Stimulated activated CD8-positive, alpha-beta memory T cell treated with anti-CD3 and anti-CD28 coated beads, Interleukin-15, amount 100 ng/mL, for 24 hours (primary cell): ENCODE measurements at places on chromosomes 12 and 14.

- DNase-seq, result no peak
These were observed 161.6 kb upstream of the HIF1A start for GRCh38 chr14:61533513-61534255.

- DNase-seq, result no peak
These were observed 267.1 kb upstream of the RGS6 start for GRCh38 chr14:71665157-71665556.

DNA sequence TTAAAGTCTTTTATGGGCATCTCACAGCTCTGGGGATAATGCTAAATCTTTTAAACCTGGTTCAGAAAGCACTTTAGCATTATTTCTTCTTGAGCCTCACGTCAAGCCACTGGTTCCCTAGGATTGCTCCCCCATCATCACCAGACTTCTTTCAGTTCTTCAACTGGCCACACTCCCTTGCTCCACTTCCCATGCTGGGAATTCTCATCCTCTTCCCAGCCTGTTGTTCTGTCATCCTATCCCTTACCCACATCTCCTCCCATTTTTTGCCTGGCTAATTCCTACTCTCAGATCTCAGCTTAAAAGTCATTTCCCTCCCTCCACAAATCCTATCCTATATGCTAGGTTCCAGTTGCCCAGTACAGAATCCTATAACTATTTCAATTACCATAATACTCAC lies 14.4 kb downstream of the FERMT2 start:
- DNase-seq, result no peak

- no peak for DNase-seq
These were observed 225.1 kb upstream of the DIO3 start for GRCh38 chr14:101336183-101336582.

- no peak for DNase-seq
These were observed 54.0 kb downstream of the MVK start for GRCh38 chr12:109627633-109628032.

- no peak for DNase-seq
These were observed at the start of gene IFNG for GRCh38 chr12:68159681-68160304. Gene IFNG, minus strand, starts transcription at chr12:68159740. Its CDS starts 125 bp downstream, at chr12:68159615.

- DNase-seq, result no peak
These were observed 55.6 kb downstream of the NIN start for GRCh38 chr14:50775357-50775756.

GRCh38 chr12:93914281-93914680 lies 234.1 kb upstream of the PLXNC1 start:
- no peak for DNase-seq

GRCh38 chr12:2756756-2757155 lies 38.0 kb upstream of the FKBP4 start:
- DNase-seq, result no peak

GRCh38 chr12:89709995-89710872 lies 1.6 kb upstream of the ATP2B1 start:
- DNase-seq, result peak; percentile 20

- DNase-seq, result no peak
These were observed 35.5 kb downstream of the CPSF6 start for GRCh38 chr12:69274861-69275260.

GRCh38 chr14:71452539-71452938 lies 479.7 kb upstream of the RGS6 start:
- no peak for DNase-seq

- no peak for DNase-seq
These were observed 113.2 kb upstream of the MED13L start for GRCh38 chr12:116390401-116391335.

- no peak for DNase-seq
These were observed 46.6 kb downstream of the CFAP251 start for GRCh38 chr12:121964813-121965643.

GRCh38 chr14:35400648-35401421 lies 3.7 kb downstream of the NFKBIA start:
- DNase-seq, result no peak

DNA sequence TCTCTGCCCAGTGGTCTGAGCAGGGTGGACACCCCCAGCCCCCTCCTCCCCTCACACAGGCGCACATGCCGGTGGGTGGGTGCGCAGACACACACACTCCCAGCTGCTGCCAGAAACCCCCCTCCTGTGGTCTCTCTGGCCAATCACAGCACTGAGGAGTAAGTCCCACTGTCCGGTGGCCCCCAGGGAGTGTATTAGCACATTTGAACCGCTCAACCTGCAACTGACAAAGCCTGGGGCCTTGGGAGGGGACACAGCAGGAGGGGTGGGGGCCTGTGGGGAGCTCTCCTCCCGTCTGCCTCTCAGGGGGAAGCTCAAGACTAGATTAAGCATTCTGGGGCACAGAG lies 11.7 kb downstream of the FIGNL2 start:
- no peak for DNase-seq

DNA sequence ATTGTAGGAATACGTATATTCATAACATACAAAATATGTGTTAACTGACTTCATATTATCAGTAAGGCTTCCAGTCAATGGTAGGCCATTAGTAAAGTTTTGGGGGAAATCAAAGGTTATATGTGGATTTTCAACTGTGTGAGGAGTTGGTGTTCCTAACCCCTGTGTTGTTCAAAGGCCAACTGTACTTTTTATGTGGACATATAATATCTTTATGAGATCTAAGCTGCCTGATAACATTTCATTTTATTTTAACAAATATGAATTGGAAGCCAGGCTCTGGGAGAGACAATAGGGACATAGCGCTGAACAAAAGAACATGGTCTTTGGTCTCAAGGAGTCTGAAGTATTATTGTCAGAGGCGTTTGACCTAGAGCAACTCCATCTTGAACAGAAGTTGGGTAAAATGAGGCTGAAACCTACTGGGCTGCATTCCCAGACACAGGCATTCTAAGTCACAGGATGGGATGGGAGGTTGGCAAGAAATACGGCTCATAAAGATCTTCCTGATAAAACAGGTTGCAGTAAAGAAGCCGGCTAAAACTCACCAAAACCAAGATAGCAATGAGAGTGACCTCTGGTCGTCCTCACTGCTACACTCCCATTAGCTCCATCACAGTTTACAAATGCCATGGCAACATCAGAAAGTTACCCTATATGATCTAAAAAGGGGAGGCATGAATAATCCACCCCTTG lies 147.2 kb downstream of the KSR2 start:
- DNase-seq, result no peak

GRCh38 chr12:104750061-104750460 lies 208.0 kb downstream of the SLC41A2 start:
- no peak for DNase-seq

GRCh38 chr12:67509666-67510386 lies 138.7 kb upstream of the DYRK2 start:
- DNase-seq, result no peak

- no peak for DNase-seq
These were observed 9.2 kb upstream of the COX6A1 start for GRCh38 chr12:120428597-120429229.

DNA sequence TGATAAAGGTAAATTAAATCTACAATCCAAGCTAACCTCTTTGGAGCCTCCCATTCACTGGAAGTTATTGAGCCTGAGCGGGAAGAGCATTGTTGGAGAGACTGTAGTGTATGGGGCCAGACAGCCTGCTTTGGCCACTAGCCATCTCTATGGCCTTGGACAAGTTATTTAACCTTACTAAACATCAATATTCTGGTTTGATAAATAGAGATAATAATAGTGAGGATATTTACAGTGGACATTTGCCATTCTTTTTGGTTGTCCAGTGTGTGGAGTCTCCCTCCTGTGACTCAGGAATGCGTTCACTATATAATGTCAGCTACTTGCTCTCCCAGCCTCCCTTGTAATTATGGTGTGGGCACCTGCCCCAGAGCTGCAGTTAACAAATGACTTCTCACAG lies 216.1 kb downstream of the SLC38A4 start:
- no peak for DNase-seq

DNA sequence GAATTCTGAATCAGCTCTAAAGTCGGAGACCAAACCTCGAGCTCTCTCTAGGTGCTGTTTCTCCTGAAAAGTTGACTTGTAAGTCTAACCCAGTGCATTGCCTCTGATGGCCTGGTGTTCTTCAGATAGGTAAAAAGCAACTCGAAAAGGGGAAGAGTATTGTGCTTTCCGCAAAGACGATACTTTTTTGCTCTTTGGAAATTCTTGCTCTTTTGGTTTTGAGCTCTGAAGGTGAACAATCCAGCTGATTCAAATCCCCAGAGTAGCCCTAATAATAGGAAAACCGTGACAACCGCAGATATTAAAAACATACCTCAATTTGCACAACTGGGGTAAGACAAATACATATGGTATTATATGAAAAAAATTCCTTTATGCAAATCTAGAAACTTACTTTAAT lies 447.4 kb downstream of the RAD51B start:
- DNase-seq, result no peak

GRCh38 chr12:44431647-44432343 lies 444.3 kb downstream of the NELL2 start:
- no peak for DNase-seq

GRCh38 chr14:50383618-50384225 lies 13.0 kb downstream of the CDKL1 start:
- DNase-seq, result no peak

GRCh38 chr14:63986789-63987533 lies 134.2 kb downstream of the SYNE2 start:
- no peak for DNase-seq

DNA sequence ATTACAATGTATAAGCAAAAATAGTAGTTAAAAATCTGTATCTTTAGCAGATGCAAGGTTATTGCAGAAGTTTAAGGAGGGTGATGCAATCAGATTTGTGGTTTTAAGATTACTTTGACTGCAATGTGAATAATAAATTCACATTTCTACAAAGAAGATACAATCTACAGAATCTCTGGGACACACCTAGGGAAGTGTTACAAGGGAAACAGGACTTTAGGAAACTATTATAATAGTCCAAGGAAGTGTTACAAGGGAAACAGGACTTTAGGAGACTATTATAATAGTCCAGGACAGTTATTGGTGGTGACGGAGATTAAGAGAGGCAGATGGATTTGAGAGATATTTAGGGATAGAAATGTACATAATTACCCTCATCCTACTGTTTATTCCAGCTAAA lies 154.4 kb upstream of the GARIN6 start:
- DNase-seq, result no peak

DNA sequence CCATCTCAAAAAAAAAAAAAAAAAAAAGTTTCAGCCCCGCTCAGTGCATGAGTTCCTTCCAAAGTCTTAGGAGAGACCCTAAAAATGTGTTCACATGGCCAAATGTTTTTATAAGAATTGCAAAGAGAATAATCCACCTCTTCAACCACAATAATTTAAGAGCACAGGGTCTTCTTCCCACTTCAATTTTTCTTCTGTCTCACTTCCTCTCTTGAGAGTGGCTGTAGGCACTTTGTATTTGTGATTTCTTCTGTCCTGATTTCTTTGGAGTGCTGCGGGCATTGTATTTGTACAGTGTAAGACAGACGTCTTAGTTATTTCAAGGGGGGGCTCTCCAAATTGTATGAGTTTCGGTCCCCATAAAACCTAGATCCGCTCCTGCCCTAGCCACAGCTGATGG lies 58.3 kb downstream of the C12orf56 start:
- DNase-seq, result no peak

GRCh38 chr14:81301371-81301770 lies 80.6 kb upstream of the GTF2A1 start:
- DNase-seq, result no peak

- DNase-seq, result no peak
These were observed 191.5 kb downstream of the PAX9 start for GRCh38 chr14:36852981-36853691.

DNA sequence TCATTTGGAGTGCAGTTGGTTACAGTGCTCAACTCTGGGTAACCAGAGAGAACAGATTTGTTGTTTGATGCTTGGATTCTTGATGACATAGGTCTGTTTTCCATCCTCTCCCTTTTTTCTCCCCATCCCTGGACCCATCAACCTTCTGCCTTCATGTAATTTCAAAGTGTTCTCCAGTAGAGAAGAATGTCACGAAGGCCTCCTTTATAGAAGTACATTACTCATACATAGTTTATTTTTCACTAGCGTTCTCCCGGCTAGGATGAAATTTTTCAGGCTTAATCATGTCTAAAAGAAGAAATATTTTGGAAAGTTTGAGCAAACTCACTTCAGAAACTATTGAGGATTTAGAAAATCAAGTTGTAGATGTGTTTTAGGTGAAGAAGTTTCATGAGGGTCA lies 20.9 kb upstream of the APPL2 start:
- DNase-seq, result no peak

DNA sequence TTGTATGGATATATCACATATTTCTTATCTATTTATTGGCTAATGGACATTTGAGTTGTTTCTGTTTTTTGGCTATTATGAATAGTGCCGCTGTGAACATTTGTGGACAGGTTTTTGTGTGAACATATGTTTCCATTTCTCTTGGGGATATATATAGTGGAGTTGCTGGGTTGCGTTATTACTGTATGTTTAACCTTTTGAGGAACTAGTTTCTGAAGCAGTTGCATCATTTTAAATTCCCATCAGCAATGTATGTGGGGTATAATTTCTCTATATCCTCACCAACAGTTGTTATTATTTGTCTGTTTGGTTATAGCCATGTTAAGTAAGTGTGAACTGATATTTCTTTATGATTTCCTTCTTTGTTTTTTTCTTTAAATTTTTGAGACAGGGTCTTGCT lies 10.7 kb downstream of the TCTN2 start:
- no peak for DNase-seq

GRCh38 chr12:107704041-107704440 lies 18.4 kb downstream of the PWP1 start:
- no peak for DNase-seq

GRCh38 chr14:68458840-68459469 lies 333.9 kb downstream of the ZFP36L1 start:
- no peak for DNase-seq

- no peak for DNase-seq
These were observed 78.6 kb downstream of the CHST11 start for GRCh38 chr12:104535369-104535768.

GRCh38 chr12:116545936-116546335 lies 13.2 kb upstream of the MAP1LC3B2 start:
- DNase-seq, result no peak

DNA sequence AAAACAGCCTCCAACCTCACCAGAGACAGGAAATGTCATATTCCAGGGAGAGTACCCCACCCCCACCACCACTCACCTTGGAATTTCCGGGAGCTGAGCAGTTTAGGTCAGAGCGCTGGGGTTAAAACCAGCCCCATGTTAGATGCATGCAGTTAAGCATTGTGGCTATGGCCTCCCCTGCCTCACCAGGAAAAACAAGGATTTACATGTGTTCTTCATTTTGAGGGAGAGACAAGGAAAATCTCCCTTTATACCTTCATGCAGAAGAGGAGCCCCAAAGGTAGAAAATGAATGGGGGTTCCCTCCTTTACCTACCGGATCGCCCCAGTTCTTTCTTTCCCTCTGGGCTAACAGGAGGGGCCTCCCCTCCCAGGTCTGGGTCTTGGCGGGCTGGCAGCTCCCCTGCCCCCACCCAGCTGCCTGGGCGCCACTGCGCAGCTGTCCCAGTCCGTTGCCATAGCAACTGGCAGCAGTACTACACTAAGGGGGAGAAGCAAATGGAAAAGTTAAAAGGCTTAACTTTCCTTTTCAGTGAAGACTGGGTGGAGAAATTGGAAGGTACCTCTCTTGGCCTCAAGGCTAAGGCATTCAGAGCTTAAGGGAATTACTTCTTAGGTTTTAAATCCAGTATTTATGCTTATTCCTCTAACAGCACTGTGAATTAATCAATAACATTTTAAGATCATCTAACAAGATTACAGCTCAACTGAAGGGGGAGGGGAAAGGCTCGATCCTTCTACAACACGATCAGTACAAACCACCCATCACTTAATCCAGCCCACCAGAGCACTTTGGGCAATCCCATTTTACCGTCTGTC lies 20.5 kb downstream of the CBX5 start:
- DNase-seq, result peak; percentile 16

- DNase-seq, result no peak
These were observed 214.1 kb downstream of the RPAP3 start for GRCh38 chr12:47491516-47492305.

- no peak for DNase-seq
These were observed 875.7 kb upstream of the USP15 start for GRCh38 chr12:61384511-61384910.
